ENCODE measurements at places on chromosomes 1 and 21.

DNA sequence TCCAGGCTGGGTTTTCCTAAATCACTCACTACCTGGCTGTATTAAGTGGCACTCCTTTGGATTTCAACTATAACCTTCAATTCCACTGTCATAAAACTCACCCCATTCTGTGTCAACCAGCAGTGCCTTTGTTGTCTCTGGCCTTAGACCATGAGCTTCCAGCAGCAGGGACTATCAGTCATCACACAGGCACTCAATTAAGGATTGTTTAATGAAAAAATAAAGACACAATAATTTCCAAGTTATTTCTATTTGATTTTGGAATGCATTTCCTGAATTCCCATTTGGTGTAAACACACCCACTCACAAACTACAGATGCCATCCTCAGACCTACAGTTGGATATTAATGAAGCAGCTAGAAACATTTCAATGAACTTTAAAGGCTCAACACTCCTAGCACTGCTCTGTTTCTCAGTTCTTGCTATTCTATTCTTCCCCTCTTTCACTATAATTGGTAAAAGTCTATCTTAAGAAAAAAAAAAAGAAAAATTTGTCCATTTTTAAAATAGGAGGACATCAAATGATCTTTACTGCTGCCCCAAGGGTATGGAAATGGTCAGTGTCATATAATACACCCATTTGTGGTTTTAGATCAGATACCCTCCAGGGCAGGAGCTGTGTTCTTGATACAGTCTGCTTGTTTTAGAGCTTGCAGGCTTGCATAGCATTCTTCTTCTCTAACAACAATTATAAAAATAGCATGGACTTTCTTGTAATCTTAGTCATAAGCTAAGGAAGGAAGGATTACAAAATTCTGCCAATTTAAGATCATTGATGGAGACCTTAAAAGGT, 156.4 kb downstream of the PTGER3 start:
- DNase-seq = no peak

DNA sequence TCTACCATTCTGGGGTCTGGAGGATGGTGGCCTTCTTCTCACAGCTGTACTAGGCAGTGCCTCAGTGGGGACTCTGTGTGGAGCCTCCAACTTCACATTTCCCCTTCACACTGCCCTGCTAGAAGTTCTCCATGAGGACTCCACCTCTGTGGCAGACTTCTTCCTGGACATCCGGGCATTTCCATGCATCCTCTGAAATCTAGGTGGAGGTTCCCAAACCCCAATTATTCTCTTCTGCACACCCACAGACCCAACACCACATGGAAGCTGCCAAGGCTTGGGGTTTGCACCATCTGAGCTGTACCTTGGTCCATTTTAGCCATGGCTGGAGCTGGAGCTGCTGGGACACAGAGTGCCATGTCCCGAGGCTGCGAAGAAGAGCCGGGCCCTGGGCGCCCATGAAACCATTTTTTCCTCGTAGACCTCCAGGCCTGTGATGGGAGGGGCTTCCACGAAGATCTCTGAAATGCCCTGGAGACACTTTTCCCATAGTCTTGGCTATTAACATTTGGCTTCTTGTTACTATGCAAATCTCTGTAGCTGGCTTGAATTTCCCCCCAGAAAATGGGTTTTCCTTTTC, 170.5 kb downstream of the FOXD2 start:
- DNase-seq = no peak

DNA sequence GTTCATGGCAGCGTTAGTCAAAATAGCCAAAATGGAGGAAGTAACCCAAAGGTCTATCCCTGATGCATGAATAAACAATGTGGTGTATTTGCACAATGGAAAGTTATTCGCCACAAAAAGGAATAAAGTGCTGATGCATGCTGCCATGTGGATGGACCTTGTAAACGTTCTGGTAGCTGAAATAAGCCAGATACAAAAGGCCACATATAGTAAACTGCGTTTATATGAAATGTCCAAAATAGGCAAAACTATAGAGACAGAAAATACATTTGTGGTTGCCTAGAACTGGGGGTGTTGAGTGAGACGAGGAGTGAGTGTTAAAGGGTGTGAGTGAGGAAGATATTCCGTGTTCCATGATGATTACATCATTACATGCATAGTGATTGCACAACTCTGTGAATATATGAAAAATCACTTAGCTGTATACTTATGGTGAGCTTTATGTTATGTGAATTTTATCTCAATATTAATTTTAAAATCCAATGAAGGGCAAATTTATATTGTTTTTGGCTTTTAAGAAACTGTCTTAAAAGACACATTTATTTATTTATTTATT, 321.3 kb downstream of the KIF26B start:
- DNase-seq = no peak

- DNase-seq = no peak
These were observed 251.2 kb downstream of the DSCAM start for GRCh38 chr21:40595806-40596205.

DNA sequence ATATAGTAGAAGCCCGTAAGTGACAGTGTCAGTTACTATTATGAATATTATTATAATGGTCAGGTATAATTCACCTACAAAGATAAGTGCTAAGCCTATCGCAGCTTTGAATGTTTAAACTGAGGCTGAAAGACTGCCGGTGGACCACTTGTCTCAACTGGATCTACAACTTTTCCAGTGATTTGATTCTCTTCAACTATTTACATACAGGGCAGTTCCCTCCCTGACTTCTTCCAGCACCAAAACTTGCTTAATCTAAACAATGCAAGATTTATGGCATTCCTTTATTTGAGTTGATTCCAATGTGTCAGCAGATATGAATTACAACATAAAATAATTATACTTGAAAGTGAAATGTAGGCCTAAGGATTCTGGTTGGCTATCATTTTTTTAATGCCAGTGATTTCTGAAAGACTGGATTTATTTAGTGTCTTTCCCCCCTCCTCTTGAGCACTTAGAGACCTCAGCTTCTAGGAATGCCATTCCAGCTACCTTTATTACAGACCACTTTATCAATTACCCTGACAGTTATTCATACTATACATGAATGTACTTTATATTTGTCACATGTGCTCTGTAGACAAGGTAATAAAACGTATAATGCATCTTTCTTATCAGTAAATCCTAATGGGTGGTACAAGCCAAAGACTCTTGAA, 153.3 kb upstream of the C8B start:
- DNase-seq = no peak

- peak; percentile 66 for DNase-seq
These were observed 18.4 kb downstream of the LORICRIN start for GRCh38 chr1:153277852-153278251.

DNA sequence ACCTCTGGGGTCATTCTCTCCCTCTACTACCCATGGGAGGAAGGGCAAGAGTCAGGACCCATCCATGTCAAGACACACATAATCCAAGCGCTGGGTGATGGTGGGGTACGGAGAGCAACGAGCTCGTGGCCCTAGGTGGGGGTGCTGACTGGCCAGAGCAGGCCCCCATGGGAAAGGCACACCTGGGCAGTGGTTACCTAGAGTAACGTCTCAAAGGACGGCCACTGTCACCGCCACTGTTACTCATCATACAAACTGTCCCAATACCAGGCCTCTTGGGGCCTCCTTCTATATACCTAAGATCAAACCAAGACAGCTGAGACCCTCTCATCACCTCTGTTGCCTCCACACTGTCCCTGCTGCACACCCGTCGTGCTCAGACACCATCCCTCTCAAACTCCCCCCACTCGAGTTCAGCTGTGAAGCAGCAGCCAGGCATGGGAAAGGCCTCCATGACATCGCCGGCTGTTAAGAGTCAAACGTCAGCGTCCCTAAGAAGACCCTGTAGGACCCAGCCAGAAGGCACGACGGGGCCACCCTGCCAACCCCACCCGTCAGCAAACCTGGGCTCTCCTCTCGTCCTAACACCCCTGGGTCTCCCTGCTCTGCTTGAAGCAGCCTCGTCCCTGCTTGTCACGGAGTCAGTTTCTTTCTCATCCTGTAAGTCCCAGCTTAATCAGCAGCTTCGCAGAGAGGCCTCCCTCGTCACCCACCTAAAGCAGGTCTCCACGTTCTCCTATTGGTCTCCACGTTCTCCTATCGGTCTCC, 15.3 kb downstream of the NPHP4 start:
- no peak for DNase-seq

DNA sequence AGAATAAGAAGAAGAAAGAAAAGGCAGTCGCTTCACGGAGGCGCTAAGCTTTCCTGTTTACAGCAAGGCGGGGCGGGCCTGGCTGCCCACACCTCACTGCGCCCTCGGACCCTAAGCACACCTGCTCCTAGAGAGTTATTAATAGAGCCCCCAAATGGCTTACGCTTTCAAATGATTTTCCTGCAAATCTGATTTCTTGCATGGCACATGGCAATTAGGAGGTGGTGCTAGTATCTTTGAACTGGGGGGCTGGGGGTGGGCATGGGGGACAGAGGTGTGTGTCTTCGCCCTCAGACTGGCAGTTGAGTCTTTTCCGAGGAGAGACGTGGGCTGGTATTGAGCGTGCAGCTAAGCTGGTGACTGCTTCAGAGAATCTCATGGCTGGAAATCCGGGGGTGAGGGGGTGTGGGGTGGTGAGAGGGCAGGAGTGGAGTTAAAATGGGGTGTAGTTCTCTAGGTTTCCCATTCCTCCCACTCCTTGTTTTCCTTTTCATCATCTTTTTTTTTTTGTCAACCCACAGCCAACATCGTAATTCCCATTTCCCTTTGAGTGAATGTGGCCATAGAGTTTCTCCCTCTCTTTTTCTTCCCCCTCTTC, 1.3 kb downstream of the S1PR1 start:
- no peak for DNase-seq

DNA sequence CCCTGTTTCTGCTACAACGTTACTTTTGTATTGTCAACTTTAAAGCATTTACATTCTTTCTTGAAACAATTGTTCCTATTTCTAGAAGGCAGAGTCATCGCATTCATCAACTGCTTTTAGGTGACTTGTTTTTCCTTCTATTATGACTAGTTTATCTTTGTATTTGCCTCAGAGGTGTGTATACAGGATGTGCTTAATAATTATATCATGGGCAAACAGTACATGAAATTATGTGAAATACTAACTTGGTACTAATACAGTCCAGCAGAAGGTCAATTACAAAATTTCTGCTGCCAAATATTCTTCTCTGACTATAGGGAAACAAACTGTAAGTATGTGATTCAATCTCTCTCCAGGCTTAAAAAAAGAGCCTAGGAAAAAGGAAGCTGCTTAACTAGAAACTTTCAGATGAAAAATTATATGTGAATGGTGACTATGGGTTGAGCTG, 101.6 kb downstream of the C4BPA start:
- no peak for DNase-seq

DNA sequence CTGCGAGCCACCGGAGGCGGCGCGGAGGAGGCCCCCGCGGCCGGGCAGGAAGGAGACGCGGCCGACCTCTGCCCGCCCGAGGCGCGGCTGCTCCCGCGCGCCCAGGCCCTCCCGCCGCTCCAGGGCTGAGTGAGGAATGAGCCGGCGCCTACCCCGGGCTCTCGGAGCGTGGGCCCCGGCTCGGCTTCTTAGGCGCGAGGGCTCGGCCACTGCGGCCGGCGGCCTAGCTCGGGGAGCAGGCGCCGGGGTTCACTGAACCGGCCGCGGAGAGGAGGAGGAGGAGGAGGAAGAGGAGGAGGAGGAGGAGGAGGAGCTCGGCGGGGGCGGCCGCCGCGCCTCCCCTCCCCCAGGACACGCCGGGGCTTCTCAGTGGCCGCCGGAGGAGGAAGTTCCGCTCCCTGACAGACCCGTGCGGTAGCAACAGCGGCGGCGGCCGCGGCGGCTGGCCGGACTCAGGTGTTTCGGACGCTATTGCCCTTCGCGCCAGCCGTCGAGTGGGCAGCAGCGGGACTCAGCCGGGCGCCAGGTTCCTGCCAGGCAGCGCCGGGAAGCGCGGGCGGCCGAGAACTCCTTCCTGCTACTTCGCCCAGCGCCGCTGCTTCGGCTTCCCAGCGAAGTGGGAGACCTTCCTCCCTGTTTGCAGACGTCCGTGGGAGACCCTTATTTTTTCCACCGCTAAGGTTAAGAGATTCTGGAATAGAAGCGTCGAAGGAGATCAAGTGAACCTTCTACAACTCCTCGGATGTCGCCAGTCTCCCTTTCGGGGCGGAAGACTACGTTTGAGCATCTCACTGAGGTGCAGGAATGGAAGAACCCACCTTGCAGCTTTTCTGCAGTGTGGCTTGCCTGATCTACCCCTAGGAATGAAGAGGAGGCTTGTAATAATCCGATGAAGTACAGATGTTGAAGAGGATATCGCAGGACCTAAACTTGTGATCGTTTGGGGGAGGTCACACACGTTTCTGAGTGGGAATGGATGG, at the start of gene MAN1A2:
MAN1A2 (plus strand) TSS at position 404 of the 980 bp plus-strand sequence. CDS start 735 bp downstream, outside the sequence.
- DNase-seq = peak; percentile 54

DNA sequence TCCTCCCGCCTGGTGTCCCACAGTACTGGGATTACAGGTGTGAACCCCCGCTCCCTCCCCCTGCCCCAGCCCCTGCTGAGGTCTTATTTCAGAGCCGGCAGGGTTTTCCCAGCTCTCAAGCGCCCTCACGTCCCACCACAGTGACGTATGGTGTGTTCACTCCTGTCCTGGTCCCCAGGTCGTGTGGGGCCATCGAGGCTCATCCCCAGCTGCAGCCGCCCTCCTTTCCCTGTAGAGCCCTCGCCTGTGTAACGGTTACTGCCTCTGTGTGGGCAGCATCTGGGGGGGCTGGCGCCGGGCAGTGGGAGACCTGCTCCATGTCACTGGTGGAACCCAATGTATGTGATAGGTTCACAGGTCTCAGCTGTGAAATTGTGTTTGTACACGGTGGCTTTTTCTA, 23.2 kb downstream of the SKI start:
- DNase-seq = no peak

DNA sequence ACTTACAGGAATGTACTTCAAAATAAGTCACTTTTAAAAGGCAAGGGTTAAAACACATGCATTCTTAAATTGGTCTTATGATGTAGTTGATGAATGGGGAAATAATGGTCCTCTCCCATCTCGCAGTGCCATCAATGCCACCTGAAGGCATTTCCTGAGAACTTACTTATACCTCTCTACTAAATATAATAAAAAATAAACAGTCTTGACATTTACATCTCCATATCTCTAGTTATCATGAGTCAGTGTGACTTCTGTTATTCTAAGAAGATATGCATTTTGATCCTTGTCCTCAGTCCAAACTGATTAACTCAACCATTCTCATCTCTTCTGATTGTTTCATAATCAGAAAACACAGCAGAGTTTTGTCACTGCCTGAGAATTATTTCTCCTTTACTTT, 253.9 kb downstream of the USH2A start:
- no peak for DNase-seq

DNA sequence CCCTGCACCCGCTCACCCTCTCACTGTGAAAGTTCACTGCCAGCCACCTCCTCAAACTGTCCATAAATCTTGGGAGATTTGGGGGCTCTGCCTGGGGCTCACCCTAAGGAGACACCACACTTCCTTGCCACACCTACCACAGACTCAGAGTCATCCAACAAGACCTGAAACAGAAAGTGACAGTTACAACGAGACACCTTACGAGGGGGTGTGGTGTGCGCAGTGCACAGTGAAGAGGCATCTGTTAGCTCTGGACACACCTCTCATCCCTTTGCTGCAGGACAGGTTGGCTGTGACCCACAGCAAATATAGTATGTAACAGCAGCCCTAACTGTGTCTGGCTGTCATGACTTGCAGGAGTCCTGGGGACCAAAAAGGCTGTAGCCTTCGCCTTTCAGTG, 190.2 kb downstream of the NR5A2 start:
- DNase-seq = no peak

- no peak for DNase-seq
These were observed 72.5 kb downstream of the ST6GALNAC5 start for GRCh38 chr1:76939817-76940216.
